ENCODE measurements at places on chromosomes 16 and 17. TPM values are rescaled to one million over a fixed set of nuclear protein-coding genes. Genes with fewer than 3 reads are reported as not detected.

GRCh38 chr17:80826955-80827645 is 164.5 kb upstream of the CHMP6 start:
- H3K4me1 ChIP-seq, result peaks cover 15% of the 10 kb centered on the region
- no peaks in the 10 kb centered on the region for H3K27me3 ChIP-seq
- no peak for DNase-seq
- no peak overlapping the region for H3K27ac ChIP-seq

GRCh38 chr17:79406316-79406715 is 204.5 kb downstream of the RBFOX3 start:
- no peak overlapping the region for H3K4me3 ChIP-seq
- H3K36me3 ChIP-seq, result no peaks in the 10 kb centered on the region
- DNase-seq, result no peak
- H3K27me3 ChIP-seq, result no peaks in the 10 kb centered on the region
- H3K27ac ChIP-seq, result no peak overlapping the region

FZD2 gene
- 17.6 TPM for total RNA-seq

DNA sequence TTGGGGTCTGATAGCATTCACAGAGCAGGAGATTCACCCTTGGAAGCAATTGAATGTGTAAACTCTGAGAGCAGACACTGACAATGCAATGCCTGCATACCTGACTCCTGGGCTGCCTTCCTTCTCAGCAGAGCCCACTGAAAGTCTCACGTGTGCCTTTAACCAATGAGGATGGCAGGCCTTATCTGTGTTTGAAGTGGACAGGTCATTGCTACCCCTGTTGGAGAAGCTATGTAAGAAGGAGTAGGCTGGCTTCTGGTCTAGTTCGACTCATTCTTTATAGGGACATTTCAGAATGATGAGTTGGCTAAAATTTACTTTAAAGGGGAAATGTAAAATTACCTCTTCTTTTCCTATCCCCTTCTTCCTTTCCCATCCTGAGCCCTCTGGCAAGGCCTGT is 446.3 kb downstream of the SLC39A11 start:
- H3K36me3 ChIP-seq, result no peaks in the 10 kb centered on the region
- no peak for DNase-seq
- H3K4me3 ChIP-seq, result no peak overlapping the region
- H3K27ac ChIP-seq, result no peak overlapping the region
- no peaks in the 10 kb centered on the region for H3K27me3 ChIP-seq
- no peaks in the 10 kb centered on the region for H3K4me1 ChIP-seq

TBC1D3C gene
- total RNA-seq, result not detected

Measured in H1 (cell line).